ENCODE measurements at places on chromosomes 4 and X. TPM values are rescaled to one million over a fixed set of nuclear protein-coding genes. Genes with fewer than 3 reads are reported as not detected.

DNA sequence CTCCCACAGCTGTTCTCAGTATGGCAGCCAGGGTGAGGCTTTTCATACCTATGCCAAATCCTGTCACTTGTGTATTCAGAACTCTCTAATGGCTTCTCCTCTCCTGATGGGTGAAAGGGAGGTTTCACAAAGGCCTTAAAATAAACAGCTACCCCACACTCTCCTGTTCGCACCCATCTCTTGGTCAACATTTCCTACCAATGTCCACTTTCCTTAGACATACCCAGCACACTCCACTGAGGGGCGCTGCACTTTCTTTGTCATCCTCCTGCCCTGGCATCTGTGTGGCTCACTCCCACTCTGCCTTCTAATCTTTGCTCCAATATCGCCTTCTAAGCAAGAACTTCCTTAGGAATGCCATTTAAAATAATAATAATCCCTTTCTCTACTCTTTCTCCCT, 313.3 kb downstream of the PPP3CA start:
- no peak for DNase-seq

The PITX2 gene
- total RNA-seq, result not detected

The AWAT1 gene
- not detected for total RNA-seq

GRCh38 chr4:86264241-86264640, 95.6 kb downstream of the MAPK10 start:
- no peak for DNase-seq

GRCh38 chrX:145199078-145199477, 48.2 kb upstream of the SPANXN1 start:
- DNase-seq, result no peak

- no peak for DNase-seq
Measured at GRCh38 chrX:41192880-41193279, 107.6 kb downstream of the USP9X start.

The GCNA gene
- 2.2 TPM for total RNA-seq

DNA sequence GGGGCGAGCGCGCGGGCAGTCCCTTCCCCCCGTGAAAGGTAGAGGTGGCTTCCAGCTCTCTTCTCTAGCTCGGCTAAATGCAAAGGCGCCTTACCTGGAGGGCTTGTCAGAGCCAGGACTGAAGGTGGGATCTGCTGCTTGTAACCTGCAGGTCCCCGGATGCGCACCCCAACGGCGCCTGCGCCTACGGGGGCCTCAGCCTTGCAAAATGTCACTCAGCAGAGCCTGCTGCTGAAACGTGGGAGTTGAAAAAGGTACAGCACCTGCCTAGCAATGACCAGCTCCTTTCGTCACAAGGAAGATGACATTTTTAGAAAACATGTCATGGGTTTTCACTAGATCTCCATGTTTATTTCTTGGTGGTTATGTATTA, 583 bp downstream of the ABHD18 start:
- peak; percentile 56 for DNase-seq

GRCh38 chrX:119190831-119191230, 45.3 kb upstream of the PGRMC1 start:
- peak; percentile 77 for DNase-seq

DNA sequence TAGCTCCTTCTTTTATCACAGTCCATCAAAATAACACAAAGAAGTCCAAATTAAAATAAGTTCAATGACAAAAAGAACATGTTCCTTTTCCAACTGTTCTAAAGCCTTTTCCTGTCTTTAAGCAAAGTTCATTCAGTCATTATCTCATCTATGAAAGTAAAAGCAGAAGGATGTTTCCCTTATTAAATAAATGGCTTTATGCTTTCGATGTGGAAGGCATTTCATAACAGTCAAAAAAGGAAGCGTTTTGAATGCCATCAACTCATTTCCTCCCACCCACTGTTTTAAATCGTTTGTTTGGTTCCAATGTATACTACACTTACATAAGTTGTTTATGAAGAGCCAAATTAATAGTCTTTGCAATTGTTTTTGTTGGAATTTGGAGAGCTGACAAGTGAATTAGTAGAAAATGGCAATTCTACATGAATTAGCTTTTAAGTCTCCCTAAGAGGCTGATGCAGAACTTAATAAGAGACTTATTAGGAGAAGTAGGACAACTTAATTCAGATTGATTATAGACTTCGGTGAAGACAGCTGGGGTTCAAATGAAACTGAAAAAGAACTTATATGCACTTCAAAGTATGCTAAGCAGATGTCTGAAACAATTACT, 392.6 kb upstream of the FTHL17 start:
- DNase-seq, result no peak

The DUX4 gene
- not detected for total RNA-seq

The SLC2A9 gene
- total RNA-seq, result 18.6 TPM

The CENPVL2 gene
- total RNA-seq, result not detected

The PTCHD1 gene
- total RNA-seq, result 0.28 TPM

DNA sequence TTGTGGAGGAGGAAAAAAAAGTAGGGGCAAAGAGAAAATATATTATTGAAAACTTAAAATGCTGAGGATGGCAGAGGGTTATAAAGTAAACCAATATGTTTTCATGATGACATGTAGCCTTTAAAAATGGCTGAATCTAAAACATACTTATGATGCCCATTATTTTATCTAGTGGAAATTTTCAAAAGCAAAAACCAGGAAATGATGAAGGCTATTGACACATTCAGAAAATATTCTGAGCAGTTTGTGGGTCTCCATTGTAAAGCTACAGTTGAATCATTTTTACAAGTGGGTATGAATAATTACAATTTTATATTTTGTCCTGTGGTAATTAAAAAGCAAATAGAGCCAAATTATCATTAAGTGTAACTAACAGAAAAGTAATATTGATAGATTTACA, 10.7 kb downstream of the PLS3 start:
- no peak for DNase-seq

DNA sequence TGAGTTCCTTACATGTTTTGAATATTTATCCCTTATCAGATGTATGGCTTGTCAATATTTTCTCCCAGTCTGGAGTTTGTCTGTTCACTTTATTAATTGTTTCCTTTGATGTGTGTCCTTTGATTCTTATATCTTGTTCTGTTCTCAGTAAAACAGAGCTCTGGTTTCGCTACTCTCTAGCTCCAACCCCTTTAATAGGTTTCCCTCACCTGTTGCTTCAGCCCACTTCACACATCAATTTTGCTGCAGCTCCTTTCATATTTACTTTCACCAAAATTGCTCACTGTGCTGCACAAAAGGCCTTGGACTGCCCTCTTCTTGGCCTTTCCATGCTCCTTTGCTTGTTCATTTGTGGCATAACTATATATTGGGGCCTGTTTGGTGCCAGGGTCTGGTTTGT, 85.1 kb downstream of the CFAP299 start:
- no peak for DNase-seq

- peak; percentile 22 for DNase-seq
Measured at GRCh38 chrX:79366873-79367749, at the start of gene ITM2A. Gene ITM2A (minus strand): TSS chrX:79367334. CDS start chrX:79367215, 119 bp downstream.

DNA sequence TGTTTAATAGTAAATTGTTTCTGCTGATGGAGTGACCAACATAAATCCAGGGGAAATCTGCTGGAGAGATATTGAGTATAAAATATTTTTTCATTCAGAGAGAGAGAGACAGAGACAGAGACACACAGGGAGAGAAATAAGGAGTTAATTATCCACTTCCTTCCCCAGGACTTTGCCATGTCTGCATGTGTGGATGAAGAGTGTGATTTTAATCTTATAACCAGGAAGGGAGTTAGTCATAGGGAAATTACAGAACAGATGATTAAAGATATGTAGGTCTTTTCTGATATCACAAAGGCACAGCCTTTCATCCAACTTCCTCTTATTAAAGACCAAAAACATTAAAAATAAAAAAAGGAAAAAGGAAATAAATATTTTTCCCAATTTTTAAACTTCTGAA, 526.3 kb downstream of the SPRY1 start:
- DNase-seq, result no peak

Data from lung (tissue), 17 donors.